Dermis lymphatic vessel endothelial cell (primary cell): ENCODE measurements at places on chromosomes 6 and 20. TPM values are rescaled to one million over a fixed set of nuclear protein-coding genes. Genes with fewer than 3 reads are reported as not detected.

The SMOC2 gene
- total RNA-seq: not detected in 2 replicates

The KCNG1 gene
- total RNA-seq: 1.8 and 2.8 TPM in 2 replicates

The LRRC73 gene
- 0.09 and 0.11 TPM in 2 replicates for total RNA-seq

The GSTA5 gene
- total RNA-seq: not detected in 2 replicates

The PI16 gene
- under 0.01 TPM in 1 of 2 replicates, not detected in the other for total RNA-seq
